ENCODE measurements at places on chromosomes 3 and 15.

- no peak for DNase-seq
Measured at GRCh38 chr15:66614951-66615760, 49.4 kb upstream of the LCTL start.

- DNase-seq = no peak
Measured at GRCh38 chr3:46957092-46957820, 19.3 kb downstream of the CCDC12 start.

- no peak for DNase-seq
Measured at GRCh38 chr3:127820826-127821313, 1.4 kb downstream of the MGLL start.

DNA sequence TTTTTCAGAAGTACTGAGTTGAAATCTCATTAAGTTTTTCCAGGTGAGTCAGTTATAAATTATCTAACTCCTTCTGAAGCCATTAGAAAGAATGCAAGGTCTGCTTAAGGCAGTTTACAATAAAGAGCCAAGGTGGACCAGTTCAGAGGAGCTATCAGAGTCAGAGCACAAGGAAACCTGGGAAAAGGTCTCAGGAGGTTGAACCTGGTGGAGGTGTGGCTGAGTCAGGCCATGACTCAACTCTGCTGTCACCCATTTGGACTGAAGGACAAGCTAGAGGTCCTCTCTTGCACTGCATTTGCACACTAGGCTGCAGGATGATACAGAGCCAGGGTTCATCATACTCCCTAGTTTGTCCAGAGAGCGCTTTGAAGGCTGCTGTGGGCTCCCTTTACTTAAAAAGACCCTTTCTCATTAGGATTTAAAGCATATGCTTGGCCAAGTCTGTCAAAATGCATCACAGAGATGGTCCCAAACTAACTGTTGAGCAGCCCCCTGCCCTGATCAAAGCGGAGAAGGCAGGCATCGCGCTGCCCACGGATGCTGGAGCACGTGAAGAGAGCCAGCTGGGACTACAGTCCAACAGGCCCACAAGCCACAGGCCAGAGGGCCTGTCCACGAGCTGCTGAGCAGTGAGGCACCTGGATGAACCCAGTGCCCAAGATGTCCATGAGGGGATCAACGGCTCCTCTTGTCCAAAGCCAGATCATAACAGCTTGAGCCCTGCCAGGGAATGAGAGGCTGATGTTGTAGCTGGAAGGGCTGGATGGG is 26.0 kb upstream of the MRPS22 start:
- DNase-seq = no peak

DNA sequence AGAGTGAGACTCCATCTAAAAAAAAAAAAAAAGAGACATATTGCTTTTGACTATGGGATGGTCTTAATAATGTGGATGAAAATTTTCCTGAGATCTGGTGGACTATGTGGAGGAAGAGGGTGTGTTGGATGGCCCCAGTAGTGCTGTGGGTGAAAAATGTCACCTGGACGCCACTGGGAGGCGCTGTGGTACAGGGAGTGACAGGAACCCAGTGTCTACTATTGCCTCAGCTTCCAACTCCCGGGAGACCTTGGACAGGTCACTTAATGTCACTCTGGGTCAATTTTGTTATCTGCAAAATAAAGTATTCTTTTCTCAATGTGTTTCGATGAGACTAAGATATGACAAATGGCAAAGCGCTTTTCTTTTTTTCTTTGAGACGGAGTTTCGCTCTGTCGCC is 27.7 kb upstream of the DCP1A start:
- no peak for DNase-seq

DNA sequence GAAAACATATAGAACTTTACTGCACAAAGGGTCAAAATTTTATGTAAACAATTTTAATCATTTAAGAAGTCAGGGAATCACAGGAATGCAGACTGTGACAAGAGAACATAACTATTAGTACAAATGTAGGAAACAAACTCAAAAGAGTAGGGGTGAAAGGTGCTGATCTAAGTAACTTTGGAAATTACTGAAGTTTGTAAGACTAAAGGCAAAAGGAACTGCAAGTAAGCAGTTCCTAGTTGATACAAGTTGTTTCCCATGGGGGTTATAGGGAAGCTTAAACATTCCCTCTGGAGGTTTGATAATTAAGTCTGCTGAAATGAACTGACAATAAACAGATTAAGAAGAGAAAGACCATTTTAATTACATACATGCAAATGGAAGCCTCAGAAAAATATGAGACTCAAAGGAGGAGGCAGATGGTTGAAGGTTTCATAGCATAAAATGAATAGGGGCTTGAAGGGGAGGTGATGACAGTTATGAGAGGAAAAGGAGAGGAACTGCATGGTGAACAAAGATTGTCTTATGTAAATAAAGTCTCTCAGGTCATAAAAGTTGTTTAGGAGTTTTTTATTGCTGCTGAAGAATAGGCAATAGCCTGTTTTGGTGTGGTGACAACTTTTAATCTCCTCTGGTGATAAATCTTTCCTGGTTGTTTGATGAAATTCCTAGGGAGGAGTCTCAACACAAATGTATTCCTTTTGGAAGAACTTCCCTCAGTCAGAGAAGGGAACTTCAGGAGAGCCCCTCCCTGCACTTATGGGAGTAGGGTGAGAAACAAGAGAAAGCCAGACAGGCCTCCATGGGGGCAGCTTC is 17.1 kb downstream of the SETMAR start:
- DNase-seq = no peak

DNA sequence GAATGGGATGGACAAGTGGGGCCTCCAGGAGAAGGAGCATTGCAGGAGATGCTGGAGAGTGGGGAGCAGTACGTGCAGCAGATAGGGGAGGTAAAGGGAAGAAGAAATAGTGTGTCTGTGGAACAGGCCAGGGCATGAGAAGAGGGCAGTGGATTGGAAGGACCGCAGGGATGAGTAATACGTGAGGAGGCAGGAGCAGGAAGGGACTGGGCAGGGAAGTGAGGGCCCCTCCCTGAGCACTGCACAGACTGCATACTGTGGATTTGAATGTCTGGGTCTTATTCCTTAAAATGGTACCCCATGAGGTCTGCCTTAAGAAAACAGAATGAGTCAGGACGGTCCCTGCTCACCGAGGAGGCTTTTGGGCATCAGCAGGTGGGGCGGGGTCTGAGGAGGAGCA is 210.0 kb upstream of the NDN start:
- DNase-seq = no peak

GRCh38 chr15:79572691-79573404 is 140.7 kb downstream of the MINAR1 start:
- no peak for DNase-seq

DNA sequence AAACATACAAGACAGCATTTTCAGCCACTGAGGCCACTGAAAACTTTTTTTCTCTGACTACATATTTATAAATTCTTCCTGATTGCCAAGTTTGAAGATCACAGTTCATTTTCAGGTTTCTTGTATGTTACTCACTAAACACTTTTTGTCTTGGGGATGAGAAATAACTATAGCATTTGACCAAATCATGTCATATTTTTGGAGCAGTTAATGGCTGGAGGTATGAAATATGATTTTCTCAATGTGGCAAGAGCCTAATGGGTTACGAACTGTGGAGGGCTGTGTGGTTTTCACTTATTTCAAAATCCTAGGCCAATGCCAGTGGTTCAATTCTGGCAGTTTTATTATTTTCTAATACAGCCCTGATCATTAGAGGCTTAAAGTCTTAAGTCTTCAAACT is 64.4 kb downstream of the USP13 start:
- no peak for DNase-seq

DNA sequence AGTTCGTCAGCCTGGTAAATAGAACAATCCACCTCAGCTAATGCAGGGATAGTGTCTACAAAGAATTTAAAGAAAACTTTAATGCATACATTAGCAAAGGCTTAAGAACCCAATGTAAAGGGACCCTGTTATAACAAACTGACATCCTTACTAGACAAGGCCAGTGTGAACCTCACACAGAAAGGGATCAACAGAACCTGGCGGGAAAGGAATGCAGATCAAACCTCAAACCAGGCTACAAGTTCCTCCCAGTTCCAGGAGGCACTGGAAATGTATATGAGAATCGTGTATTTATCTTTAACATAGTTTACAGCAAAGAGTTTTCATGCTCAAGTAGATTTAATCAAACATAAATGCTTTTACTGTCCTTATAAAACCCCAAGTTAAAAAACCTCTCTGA is 37.6 kb upstream of the ATP11B start:
- no peak for DNase-seq

DNA sequence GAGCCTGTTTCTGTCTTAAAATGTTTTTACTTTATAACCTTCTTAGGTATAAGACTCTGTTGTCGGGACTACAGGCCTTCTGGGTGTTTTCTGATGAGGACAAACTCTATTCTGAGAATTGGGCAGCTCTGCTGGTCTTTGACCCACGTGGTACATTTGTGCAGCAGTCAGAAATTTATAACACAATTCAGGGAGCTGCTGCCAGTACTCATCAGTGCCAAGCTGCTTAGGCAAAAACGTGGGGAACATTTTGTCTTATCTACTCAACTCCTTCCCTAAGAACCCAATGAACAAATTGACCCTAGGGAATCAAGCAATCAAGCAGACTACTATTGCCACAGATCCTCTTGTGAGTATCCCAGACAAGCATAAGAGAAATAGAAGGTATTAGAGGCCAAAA is 180.7 kb upstream of the PDZRN3 start:
- no peak for DNase-seq

DNA sequence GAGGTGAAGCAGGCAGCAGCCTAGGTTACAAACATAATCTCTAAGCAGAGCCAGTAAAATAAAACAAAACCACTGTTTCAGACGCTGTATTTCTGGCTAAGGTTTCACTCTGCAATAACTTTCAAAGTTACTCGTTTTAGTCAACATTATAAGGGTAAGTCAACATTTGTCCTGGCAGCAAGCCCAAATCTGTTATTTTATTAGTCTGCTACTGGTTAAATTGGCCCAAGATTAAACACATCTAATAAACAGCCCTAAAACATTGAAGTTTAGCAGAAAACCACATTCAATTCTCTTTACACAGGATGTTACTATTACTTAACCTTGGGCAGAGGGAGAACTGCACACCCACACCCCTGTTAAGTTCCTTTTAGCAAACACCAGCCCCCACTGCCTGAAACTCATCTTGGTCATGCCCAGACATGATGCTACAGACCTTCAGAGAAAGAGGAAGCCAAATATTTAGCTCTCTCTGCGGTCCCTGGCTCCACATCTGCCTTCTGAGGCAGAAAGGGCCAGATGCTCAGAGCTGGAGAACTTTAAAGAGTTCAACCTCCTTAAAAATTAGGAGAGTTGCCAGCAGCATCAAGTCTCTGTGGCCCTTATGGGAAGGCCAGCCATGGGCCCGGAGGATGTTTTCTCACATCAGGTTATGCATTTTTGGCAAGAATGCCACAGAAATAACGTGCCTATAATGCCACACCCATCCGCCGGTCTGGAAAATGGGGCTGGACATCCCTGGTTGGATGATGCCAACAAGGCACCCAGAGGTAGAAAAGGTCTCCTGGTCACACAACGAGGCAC is 17.9 kb downstream of the ARHGEF3 start:
- DNase-seq = peak; percentile 50

DNA sequence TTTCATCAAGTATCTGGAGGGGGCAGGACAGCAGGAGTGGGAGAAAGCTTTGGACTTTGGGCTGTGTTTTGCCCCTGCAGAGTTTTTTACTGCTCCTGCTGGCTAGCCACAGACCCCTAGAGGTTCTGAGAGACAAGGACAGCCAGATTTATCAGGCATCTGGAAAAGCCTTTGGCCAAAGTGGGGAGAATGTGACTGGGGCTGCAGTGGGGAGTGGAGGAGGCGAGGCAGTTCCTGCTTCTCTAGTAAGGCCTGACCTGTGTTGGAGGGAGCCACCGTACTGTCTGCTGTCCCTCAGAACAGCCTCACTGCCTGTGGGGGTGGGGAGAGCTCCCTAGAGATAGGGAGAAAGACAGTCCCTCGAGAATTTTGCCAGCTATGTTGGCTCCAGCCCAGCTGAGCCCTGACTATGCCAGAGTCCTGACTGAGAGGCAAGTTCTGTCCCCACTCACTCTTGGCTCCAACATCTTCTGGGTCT is 2.2 kb downstream of the ALPK3 start:
- DNase-seq = no peak

GRCh38 chr3:165195241-165195639 is 944 bp downstream of the SLITRK3 start:
- no peak for DNase-seq

DNA sequence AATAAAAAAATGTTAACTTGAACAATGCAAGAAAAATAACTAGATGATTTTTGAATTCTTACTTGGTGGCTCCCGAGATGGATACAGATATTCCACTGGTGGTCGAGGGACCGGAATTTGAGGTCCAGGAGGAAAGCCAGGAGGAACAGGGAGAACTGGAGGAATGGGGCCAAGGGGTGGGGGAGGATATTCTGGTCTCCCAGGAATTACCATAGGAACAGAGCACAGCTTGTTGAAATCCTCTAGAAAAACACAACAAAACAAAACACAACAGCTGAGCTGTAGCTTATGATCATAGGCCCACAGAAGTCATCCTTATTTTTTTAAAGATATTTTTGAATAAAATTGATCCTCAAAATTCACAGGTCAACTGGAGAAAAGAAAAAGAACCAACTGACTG is 129.4 kb downstream of the FBN1 start:
- no peak for DNase-seq

DNA sequence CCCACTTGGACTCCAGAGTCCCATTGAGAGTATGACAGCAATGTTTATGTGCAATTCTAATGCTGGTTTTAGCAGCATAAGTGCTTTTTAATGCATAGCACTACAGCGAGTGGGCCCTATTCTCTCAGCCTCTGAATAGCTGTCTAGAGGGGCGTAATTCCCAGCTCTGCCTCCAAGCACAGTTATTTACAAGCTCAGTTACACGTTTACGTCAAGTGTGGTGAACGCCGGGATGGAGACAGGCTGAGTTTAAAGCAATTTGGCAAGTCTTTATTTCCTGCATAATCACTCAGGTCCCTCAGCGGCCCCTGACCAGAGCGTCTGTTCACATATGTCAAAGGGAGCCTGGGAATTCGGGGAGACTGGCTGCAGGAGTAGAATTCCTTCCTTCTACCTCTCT is 43.9 kb downstream of the SOX14 start:
- DNase-seq = no peak

DNA sequence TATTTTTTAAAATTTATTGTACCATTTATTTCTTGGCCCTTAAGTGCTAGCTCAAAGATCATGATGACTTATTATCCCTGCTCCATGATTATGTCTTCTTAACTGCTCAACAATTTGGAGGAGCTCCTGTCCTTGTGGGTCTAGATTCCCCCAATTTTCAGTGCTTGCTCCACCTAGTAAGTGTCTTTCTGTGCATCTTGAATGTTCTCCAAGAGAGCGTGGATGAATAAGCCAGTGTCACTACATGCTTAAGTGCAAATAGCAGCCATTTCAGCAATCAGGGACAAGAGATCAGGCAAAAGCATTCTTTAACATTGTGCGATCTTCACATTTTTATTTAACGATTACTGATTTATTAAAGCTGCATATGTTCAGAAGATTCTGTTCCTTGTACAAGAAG is 99.4 kb downstream of the ALCAM start:
- DNase-seq = no peak
